NCI-H1436 treated with DMSO at 0.1 percent for 48 hours (cell line): ENCODE measurements at places on chromosomes 16 and 17.
A peak's percentile ranks its signal among the peaks of the same experiment; 100 is the strongest.

GRCh38 chr17:8789743-8790142 is 9.4 kb downstream of the MFSD6L start:
- DNase-seq, result no peak

- DNase-seq, result no peak
Observed at GRCh38 chr16:21277927-21278706, at the start of gene CRYM. TSS of gene CRYM (minus strand) at chr16:21278290. CDS start at chr16:21278251, 39 bp downstream.

- no peak for DNase-seq
Observed at GRCh38 chr17:48441231-48441711, 11.3 kb upstream of the SKAP1 start.

- DNase-seq, result no peak
Observed at GRCh38 chr17:79930062-79930876, 91.0 kb upstream of the CBX4 start.

- DNase-seq, result no peak
Observed at GRCh38 chr17:56890906-56891674, 22.8 kb downstream of the TRIM25 start.

- no peak for DNase-seq
Observed at GRCh38 chr17:10812674-10813073, 8.8 kb upstream of the TMEM238L start.

GRCh38 chr17:37142294-37142896 is 193.6 kb downstream of the AATF start:
- peak; percentile 71 for DNase-seq
